HuH-7.5 (cell line): ENCODE measurements at places on chromosomes 3 and 15.

GRCh38 chr3:183108001-183108449 lies 8.7 kb upstream of the MCCC1 start:
- DNase-seq = no peak

DNA sequence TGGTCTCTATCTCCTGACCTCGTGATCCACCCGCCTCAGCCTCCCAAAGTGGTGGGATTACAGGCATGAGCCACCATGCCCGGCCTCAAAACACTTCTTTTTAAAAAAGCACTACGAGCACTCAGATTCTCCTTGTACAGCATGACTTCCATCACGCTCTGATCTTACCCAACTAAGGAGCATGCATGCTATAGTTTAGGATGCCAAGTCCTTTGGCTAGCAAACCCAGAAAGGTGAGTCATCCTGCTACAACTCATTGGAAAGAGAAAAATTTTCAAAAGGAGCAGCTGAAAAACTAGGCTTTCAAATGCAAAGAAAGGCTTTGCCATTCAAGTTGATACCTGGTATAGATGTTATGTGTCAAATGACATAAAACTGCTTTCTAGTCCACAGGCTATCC lies 70.3 kb upstream of the PRICKLE2 start:
- DNase-seq = no peak

DNA sequence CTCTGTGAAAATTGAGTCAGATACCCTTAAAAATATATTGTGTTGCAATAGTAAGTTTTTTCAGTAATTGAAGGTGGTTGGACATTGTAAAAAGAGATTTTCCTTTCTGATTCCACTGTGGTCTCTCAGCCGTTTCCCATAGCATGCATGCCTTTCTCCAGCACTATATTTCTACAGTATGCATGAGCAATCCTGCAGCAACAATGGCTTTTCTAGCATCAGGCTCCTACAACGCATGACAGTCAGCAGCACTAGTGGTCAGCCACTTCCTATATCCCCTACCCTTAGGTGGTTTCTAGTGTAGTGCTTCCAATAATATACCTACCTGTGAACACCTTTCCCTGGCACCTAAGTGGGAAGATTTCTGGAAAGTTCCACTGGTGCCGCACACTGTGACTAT lies 55.4 kb upstream of the SNRPN start:
- DNase-seq = no peak

DNA sequence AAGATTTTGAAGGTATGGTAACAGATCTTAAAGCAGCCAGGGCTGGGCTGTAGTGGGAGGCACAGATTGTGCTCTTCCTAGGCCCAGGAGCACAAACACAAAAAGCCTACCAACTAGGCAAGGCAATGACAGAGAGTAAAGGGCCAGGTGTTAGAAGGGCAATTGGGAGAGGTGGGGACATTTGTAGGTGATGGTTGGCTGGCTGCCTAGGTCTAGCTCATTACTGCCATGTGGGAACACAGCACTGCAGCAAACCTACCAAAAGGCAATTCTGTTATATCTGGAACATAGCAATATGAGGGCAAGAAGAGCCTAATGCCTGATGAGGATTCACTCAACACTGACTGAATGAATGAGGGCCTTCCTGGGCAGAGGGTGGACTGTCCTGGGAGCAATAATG lies 30.4 kb downstream of the ARHGEF3 start:
- DNase-seq = no peak

DNA sequence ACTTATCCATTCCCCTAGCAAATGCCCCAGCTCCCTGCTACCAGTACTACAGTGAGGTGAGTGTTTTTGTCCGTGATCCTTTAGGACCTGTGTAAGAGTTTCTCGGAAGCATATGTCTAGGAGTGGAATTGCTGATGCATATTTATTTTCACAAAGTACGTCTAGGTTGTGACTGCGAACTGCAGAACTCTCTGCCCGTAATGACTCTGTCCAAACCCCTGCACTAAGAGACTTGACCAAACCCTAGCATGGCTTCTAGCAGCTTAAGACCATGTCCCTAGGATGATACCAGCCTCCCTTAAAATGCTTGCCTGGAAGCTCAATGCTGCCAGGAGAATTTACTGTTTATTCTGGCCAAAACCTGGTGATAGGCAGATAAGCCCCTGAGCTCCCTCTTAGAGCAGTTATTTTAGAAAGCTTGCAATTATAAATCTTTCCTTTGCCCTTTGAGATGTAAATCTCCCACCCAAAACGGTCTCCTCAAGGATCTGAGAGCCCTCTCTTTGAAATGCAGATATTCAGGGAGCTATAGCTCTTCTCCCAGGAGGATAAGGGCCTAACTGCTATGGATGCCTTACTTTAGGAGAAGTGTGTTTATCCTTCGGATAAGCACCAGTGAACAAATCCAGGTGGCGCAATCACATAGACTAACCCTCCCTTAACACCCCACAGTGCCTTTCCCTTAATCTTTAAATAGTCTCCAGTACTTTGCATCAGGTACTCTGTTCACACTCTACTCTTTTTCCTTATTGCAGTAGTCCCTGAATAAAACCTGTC lies 14.7 kb upstream of the CA12 start:
- DNase-seq = no peak

- no peak for DNase-seq
Measured at GRCh38 chr3:146701246-146701645, 96.1 kb upstream of the PLSCR5 start.

DNA sequence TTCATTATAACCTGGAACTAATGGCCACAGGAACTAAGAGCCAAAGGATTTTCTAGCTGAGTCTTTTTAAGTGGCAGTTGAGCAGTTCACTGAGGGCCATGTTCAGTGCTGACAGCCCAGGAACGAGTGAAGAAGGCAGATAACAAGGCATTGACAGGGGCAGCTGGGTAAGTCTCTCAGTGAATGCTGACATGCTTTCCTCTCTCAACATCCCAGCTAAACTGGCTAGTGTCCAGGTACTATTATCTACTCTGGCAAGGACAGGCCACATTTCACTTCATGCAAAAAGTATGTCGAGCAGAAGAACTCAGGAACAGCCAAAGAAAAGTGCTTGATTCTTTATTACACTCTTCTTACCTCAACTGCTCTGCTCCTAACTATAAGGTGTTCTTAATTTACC lies 515.9 kb downstream of the NLGN1 start:
- DNase-seq = no peak

- DNase-seq = no peak
Measured at GRCh38 chr3:183734750-183735494, 37.3 kb downstream of the YEATS2 start.

DNA sequence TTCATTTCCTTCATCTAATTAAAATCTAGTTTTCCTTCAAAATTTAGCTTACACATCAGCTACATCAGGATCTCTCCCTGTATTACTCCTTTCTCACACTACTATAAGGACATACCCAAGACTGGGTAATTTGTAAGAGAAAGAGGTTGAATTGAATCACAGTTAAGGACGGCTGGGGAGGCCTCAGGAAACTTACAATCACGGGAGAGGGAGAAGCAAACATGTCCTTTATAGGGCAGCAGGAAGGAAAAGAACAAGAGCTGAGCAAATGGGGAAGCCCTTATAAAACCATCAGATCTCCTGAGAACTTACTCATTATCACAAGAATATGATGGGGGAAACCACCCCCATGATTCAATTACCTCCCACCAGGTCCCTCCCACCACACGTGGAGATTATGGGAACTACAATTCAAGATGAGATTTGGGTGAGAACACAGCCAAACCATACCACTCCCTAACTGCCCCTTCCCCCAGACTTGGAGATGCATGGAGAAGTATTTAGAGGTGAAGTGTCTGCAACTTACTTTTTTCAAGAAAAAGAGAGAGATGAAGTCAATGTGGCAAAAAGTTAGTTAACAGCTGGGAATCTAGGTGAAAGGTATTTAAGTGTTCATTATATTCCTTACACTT lies 21.3 kb downstream of the PRTG start:
- DNase-seq = no peak

DNA sequence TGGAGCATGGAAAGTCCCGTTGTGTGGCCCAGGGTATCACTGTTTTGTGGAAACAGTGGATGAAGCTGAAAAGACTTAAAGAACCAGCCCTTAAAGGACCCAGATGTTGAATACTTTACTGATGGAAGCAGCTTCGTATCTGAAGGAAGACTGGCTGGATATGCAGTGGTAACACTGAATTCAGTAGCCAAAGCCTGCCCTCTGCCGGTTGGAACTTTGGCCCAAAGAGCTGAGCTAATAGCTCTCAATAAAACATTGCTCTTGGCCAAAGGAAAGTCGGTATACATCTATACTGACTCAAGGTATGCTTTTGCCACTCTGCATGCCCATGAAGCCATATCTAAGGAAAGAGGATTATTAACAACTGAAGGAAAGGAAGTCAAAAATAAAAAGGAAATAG lies 885.4 kb downstream of the PDCD6IP start:
- DNase-seq = no peak

DNA sequence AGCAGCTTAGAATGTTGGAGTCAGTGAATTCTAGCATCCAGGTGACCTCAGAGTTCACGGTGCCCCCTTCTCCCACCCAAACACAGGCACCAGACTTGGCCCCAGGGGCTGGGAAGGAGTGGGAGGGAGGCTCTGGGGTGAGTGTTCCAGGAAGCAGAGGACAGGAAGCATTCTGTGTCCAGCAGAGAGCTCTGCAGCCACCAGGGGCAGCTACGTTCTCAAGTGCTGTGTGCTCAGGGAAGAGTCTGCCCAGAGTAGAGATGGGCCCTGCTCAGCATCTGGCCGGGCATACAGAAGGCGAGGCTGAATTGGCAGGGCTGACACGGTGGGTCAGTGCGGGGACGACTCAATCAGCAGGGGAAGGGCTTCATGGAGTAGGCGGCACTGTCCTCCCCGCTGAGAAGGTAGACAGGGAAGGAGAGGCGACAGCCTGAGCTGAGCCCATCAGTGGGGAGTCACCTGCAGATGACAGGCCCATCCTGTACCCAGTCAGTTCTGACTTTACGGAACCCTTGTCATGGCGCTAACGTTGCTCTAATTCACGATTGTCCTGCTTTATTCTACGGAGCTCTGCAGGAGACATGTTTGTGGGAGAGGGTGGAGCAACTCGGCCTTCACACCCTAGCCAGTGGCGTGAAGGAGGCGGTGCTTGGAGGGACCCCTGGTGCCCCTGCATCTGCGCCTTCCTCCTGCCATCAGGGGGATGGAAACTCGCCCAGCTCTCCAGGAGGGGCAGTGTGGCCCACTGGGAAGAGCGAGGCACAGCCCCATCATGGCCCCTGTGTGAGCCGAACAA lies 82.2 kb downstream of the C3orf70 start:
- DNase-seq = peak; percentile 57

DNA sequence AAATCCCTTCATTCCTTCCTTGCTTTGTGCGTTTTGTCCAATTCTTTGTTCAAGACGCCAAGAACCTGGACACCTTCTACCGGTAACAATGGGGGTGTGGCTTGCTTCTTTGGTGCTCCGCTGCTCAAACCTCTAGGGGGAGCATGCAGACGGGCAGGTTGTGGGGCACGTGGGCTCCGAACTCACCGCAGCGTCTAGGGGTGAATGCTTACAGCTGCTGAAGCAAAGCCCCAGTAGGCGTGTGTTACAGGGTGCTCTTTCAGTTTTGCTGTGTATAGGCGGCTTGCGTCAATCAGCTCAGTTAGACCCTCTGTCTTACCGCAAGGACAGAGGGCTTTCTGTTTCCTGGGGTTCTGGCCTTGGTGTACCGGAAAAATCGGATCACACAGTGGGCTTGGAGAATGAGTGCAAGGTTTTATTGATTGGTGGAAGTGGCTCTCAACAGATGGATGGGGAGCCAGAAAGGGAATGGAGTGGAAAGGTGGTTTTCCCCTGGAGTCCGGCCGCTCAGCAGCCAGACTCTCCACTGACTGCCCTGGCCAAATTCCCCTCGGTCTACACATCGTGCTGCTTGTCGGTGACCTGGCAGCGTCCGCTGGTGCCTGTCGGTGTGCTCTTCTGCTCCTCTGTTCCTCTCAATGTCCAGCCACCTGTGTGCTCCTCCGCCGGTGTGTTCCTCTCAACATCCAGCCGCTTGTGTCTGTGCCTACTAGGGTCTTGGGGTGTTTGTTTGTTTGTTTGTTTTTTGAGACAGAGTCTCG lies 1.2 kb upstream of the LRRC34 start:
- no peak for DNase-seq

GRCh38 chr15:84740691-84741090 lies 7.7 kb upstream of the ZNF592 start:
- no peak for DNase-seq

DNA sequence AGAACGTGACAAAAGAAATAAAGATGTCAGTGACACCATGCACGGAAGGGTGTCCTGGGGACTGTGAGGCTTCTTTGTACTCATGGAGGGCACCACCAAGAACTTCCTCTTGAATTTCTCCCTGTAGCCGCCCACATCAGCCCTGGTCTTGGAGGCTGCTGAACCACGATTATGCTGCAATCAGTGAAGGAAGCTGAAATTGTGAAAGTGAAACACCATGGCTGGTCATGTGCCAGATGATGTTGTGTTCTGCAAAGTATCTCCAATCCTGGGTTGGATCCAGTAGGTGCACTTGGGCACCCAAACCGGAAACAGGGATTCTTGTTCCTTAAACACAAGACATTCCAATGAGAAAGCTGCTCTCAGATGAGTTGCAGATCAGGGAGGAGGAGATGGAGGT lies 104.4 kb upstream of the GOLGA6L6 start:
- no peak for DNase-seq

GRCh38 chr3:109072194-109072593 lies 45.7 kb downstream of the MORC1 start:
- no peak for DNase-seq

DNA sequence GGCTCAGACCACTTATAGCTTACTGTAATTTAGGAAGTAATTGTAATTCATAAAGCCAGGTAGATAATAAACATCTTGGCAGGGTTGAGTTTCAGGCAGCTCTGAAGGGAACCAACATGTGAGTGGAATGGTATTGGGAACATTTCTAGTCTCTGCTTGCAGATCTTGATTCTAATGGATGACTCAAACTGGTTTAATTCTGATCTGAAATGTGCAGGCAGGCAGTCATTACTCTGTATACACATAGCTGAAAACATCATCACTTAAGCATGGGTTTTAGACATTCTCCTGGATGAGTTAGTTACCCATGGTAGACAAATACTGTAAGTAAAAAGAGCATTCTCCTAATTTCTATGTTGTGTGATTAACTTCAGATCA lies 317.0 kb upstream of the TPRG1 start:
- DNase-seq = no peak

- peak; percentile 58 for DNase-seq
Measured at GRCh38 chr15:78438619-78439285, 736 bp downstream of the IREB2 start.

DNA sequence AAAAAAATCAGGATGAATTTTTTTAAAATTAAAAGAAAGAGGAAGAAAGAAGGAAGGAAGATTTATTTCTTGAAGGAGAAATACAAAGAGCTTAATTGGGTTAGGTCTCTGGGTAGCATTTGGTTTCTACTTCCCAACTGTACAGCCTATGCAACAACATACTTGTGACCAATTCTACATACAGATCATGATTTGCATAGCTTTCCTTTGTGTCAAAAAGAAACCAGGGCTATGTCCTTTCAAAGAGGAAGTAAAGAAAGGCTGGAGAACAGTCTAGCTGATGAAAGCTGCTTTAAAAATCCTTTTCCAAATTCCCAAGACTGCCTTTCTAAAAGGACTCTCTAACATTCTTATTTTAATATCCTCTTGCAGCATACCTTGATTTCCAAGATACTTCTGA lies 6.1 kb upstream of the HGD start:
- DNase-seq = no peak

GRCh38 chr15:43316016-43316970 lies 14.1 kb downstream of the LCMT2 start:
- no peak for DNase-seq
